ENCODE measurements at places on chromosomes 1 and 21.

- H3K36me3 ChIP-seq: no peaks in the 10 kb centered on the region
- H3K27me3 ChIP-seq: peaks cover 1% of the 10 kb centered on the region
- no peaks in the 10 kb centered on the region for H3K4me1 ChIP-seq
Measured at GRCh38 chr1:237199026-237199425, 157.0 kb downstream of the RYR2 start.

DNA sequence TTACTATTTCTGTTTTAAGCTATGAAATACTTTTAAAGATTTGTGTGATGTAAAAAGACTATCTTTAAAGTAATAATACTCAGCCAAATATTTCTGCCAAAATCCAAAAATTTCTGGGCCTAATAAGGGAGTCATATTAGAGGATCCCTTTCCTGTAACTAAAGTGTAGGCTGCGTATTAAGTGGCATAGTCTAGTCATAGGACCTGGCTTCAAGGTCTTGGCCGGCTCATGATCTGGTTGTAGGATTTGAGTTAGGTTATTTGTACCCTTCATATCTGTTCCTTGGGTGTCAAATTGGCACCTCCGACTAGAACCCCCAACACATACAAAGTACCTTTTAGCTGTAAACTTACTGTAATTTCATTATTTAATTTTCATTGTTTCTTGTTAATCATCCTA, 107.8 kb downstream of the DYRK1A start:
- DNase-seq: no peak
- no peak overlapping the region for H3K27ac ChIP-seq
- H3K4me1 ChIP-seq: peaks cover 33% of the 10 kb centered on the region
- H3K4me3 ChIP-seq: no peak overlapping the region
- H3K27me3 ChIP-seq: no peaks in the 10 kb centered on the region
- H3K36me3 ChIP-seq: peaks cover 24% of the 10 kb centered on the region

- H3K4me3 ChIP-seq: no peak overlapping the region
- H3K27me3 ChIP-seq: no peaks in the 10 kb centered on the region
- H3K36me3 ChIP-seq: no peaks in the 10 kb centered on the region
- no peak overlapping the region for H3K27ac ChIP-seq
- H3K4me1 ChIP-seq: no peaks in the 10 kb centered on the region
Measured at GRCh38 chr1:245873068-245873467, 634.0 kb downstream of the SMYD3 start.

DNA sequence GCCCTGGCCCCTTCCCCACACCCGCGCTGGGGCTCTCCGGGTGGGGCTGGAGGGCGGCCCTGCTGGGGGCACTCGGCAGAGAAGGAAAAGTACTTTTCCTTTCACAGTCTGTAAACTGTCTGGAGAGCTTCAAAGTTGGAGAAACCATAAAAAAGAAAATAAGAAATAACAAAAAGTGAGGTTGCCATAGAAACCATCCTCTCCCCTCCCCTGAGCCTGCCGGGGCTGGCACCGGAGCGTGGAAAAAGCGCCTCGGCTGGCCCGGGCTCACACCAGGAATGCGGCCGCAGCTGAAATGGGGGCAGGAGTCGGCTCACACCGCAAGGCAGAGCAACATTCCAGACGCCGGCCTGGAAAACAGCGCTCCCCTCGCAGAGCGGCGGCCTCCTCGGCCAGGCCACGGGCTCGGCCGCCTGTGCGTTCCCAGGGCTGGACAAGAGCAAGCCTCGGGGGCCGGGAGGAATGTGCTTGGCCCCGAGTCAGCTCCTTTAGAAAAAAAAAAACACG, 69.2 kb downstream of the MORN1 start:
- H3K27me3 ChIP-seq: no peaks in the 10 kb centered on the region
- no peak overlapping the region for H3K4me3 ChIP-seq
- H3K36me3 ChIP-seq: no peaks in the 10 kb centered on the region
- H3K27ac ChIP-seq: no peak overlapping the region
- no peak for DNase-seq
- peaks cover 2% of the 10 kb centered on the region for H3K4me1 ChIP-seq

DNA sequence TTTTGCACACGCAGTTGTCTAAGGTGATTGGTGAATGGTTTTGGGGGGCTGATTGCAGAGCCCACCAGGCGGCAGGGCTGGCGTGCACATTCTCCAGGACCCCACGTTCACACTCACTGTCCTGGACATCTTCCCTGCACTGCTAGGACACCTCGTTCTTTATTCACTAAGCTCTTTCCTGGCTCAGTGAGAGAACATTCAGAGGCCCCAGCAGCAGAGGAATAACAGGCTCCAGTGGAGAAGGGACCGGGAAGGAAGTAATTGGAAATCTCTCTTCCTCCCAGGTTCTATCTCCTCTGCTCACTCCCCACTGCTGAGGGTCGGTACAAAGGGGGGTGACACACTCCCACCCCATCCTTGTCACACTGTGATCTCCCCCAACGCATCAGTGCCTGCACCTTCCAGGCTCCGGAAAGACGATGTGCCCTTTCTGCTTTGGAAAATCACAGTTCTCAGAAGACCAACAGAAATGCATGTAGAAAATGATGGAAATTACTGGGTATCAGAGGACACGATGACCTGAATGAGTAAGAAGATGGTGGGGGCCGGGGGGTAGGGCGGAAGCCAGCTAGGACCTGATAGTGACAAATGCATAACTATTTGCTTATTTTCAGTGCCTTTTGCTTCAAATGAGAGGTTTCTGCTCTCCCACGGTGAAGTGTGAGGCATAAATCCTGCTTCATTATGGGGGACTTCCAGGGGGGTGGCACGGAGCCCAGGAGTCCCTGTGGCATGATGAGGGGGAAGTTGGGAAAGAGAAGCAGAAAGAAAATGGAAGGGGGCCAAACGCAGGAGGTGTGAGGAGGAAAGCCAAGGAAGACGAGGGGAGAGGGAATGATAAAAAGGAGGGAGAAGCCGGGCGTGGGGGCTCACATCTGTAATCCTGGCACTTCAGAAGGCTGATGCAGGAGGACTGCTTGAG, 25.2 kb upstream of the KIF26B start:
- H3K4me1 ChIP-seq: no peaks in the 10 kb centered on the region
- no peak overlapping the region for H3K4me3 ChIP-seq
- H3K27me3 ChIP-seq: peaks cover 2% of the 10 kb centered on the region
- DNase-seq: no peak
- H3K36me3 ChIP-seq: no peaks in the 10 kb centered on the region
- H3K27ac ChIP-seq: no peak overlapping the region

GRCh38 chr1:67970088-67970487, 80.3 kb downstream of the DIRAS3 start:
- H3K4me3 ChIP-seq: no peak overlapping the region
- H3K27ac ChIP-seq: no peak overlapping the region
- no peaks in the 10 kb centered on the region for H3K27me3 ChIP-seq
- no peak for DNase-seq
- no peaks in the 10 kb centered on the region for H3K4me1 ChIP-seq

GRCh38 chr1:230025686-230026085, 41.4 kb upstream of the GALNT2 start:
- H3K36me3 ChIP-seq: no peaks in the 10 kb centered on the region
- no peak for DNase-seq
- no peak overlapping the region for H3K4me3 ChIP-seq
- peaks cover 10% of the 10 kb centered on the region for H3K4me1 ChIP-seq
- H3K27me3 ChIP-seq: no peaks in the 10 kb centered on the region

- peaks cover 2% of the 10 kb centered on the region for H3K4me1 ChIP-seq
- no peaks in the 10 kb centered on the region for H3K27me3 ChIP-seq
- H3K4me3 ChIP-seq: no peak overlapping the region
- peaks cover 3% of the 10 kb centered on the region for H3K36me3 ChIP-seq
Measured at GRCh38 chr1:45456531-45456930, 34.4 kb downstream of the TESK2 start.

GRCh38 chr1:42340093-42340492, 5.1 kb upstream of the FOXJ3 start:
- H3K4me3 ChIP-seq: no peak overlapping the region
- peaks cover 17% of the 10 kb centered on the region for H3K4me1 ChIP-seq
- no peak overlapping the region for H3K27ac ChIP-seq
- H3K36me3 ChIP-seq: no peaks in the 10 kb centered on the region
- peaks cover 2% of the 10 kb centered on the region for H3K27me3 ChIP-seq

DNA sequence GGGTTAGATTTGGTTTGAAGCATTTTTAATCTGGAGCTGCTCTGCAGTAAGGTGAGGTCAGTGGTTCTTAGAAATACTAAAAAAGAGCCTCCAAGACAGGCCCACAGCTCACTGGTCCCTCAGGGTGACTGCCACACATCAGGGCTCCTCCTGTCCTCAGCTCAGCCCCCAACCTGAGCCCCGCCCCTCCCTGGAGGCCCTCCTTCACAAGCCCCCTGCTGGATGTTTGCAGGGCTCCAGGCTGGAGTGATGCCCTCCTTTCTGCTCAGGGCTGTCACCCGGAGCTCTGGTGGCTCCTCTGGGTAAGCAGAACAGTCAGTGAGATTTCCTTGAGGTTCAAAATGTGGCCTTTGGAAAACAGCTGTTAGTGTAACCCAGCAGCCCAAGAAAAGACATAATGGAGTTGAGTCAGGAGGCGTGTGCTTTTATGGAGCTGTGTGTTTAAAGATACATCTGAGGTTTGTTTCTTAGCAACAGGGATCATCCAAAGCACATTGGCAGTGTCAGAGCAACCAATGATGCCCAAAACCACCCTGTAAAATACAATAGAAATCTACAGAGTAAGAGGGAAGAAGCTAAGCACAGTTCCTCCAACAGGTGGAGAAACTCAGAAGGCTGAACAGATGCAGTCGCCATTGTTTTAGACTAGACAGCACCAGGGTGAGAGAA, 21.4 kb downstream of the STUM start:
- H3K36me3 ChIP-seq: no peaks in the 10 kb centered on the region
- no peaks in the 10 kb centered on the region for H3K4me1 ChIP-seq
- no peak overlapping the region for H3K4me3 ChIP-seq

DNA sequence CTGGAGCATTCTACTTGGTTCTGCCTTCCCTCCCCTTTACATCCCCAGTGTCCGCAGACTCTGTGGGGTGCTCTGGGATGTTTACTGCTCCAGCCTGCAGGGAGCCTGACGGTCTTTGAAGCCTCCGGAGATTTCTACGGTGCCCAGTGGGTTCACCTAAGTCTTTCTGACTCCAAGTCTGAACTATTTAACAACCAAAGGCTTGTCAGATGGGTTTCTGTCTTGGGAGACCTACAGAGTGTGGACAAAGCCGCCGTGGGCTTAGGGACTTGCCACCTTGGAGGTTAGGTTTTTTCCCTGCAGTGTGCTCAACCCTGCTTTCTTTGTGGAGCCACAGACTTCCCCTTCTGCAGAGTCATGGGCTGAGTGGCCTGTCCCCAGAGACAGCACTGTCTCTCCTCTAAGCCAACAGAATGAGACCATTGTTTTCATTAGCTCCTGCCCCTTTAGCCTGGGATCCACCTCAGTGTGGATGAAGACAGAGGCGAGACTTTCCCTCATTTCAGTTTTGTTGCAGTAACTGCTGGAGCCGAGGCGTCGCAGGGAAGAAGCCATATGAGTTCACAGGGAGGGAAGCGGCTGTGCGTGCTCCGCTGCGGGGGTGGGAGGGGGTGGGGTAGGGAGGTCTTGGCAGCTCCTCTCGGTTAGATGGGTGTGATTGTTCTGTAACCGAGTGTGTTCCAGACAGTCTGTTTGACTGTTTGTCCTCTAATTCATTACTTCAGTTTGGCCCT, 120.7 kb downstream of the CNIH3 start:
- no peak overlapping the region for H3K27ac ChIP-seq
- H3K36me3 ChIP-seq: no peaks in the 10 kb centered on the region
- H3K4me3 ChIP-seq: no peak overlapping the region
- H3K4me1 ChIP-seq: peaks cover 22% of the 10 kb centered on the region
- no peak for DNase-seq

GRCh38 chr21:46461909-46462308, 3.2 kb downstream of the DIP2A start:
- no peak overlapping the region for H3K27ac ChIP-seq
- DNase-seq: no peak
- H3K36me3 ChIP-seq: peaks cover 24% of the 10 kb centered on the region
- no peaks in the 10 kb centered on the region for H3K27me3 ChIP-seq
- H3K4me1 ChIP-seq: peaks cover 27% of the 10 kb centered on the region
- no peak overlapping the region for H3K4me3 ChIP-seq

- H3K36me3 ChIP-seq: no peaks in the 10 kb centered on the region
- H3K27ac ChIP-seq: no peak overlapping the region
- peaks cover 4% of the 10 kb centered on the region for H3K27me3 ChIP-seq
- H3K4me3 ChIP-seq: no peak overlapping the region
- DNase-seq: no peak
Measured at GRCh38 chr1:220457957-220458609, 69.9 kb upstream of the MARK1 start.

GRCh38 chr1:181345146-181345545, 138.2 kb upstream of the CACNA1E start:
- H3K4me3 ChIP-seq: no peak overlapping the region
- H3K27ac ChIP-seq: no peak overlapping the region
- no peaks in the 10 kb centered on the region for H3K4me1 ChIP-seq
- no peak for DNase-seq
- H3K36me3 ChIP-seq: no peaks in the 10 kb centered on the region

GRCh38 chr1:218946147-218946546, 227.5 kb upstream of the LYPLAL1 start:
- H3K4me1 ChIP-seq: no peaks in the 10 kb centered on the region
- H3K27ac ChIP-seq: no peak overlapping the region
- no peaks in the 10 kb centered on the region for H3K27me3 ChIP-seq
- H3K36me3 ChIP-seq: no peaks in the 10 kb centered on the region

GRCh38 chr1:152164517-152165136, 5.6 kb upstream of the RPTN start:
- H3K27ac ChIP-seq: no peak overlapping the region
- H3K4me1 ChIP-seq: peaks cover 13% of the 10 kb centered on the region
- H3K36me3 ChIP-seq: peaks cover 3% of the 10 kb centered on the region
